ENCODE measurements at places on chromosomes 3 and 15.

DNA sequence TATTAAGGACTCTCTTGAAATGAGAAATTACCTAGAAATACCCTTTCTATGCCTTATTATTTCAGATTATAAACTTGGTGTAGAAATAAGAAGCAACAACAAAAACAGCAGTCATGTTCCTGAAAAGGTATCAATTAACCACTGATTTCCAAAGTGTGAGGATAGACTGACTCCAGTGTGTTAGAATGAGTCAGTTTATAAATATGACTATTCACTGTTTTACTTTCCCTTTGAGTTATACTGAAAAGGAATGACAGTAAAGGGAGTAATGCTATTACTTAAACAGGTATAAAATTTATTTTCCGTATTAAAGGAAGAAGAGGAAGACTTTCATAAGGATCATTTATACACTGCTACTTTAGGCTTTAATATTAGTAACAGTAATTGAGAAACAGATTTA, 12.9 kb downstream of the GMNC start:
- no peak for DNase-seq

- DNase-seq: no peak
These were observed 100.4 kb downstream of the MYO5A start for GRCh38 chr15:52428297-52428696.

DNA sequence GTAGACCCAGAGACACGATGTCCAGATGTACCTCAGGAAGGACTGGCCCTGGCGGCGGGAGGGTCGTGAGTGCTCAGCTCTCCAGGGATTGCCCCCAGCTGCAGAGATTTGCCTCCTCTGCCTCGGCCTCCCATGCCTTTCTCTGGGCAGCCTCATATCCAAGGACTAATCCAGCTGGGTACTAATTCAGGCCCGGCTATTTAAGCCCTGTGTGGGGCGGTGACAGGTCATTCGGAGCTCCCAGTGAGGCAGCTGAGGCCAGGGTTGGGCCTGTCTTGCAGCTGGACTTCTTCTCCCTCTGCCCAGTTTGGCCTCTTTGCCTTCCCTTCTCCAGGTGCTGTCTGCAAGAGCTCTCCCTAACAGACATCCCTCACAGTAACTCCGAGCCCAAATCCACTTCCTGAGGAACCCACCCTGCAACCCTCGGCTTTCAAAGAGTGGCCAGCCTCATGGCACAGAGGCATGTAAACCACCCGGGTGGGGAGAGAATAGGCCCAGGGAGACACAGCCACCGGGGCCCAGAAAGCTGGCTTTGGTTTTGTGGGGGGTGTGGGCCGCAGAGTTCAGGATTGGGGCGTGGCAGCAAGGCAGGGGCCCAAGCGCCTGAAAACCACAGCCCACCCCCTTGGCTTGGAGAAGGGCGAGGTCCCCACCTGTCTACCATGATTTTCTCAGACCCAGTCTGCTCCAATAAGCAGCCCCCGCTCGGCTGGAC, 85.8 kb downstream of the PPCDC start:
- no peak for DNase-seq

- DNase-seq: no peak
These were observed 9.9 kb downstream of the TRAK1 start for GRCh38 chr3:42101048-42101447.

- DNase-seq: no peak
These were observed 64.0 kb downstream of the PPM1L start for GRCh38 chr3:160820022-160820421.

DNA sequence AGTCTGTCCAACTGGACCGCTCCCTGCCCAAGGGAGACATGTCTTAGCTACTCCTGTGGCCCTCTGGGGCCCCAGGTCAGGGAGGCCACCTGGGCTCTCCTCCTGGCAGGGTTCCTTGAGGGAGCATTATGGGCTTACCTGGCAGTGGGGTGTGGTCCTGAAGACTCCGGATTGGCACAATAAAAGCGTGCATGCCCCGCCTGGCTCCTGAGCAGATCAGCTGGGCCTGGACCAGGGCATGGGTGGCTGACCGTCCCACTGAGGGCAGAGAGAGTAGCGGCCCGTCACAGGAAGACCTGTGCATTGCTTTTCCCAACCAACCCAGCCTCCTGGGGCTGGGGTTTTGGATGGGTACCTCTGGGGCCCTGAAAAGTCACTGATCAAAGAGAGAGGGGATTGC, 5.4 kb downstream of the ACOX2 start:
- no peak for DNase-seq
